Fibroblast of skin of back (primary cell): ENCODE measurements at places on chromosomes 12 and 14.
A peak's percentile ranks its signal among the peaks of the same experiment; 100 is the strongest.

GRCh38 chr14:103132381-103133209, 9.3 kb downstream of the TNFAIP2 start:
- DNase-seq, result peak; percentile 37

- peak; percentile 70 for DNase-seq
Measured at GRCh38 chr12:104480826-104481440, 24.2 kb downstream of the CHST11 start.

DNA sequence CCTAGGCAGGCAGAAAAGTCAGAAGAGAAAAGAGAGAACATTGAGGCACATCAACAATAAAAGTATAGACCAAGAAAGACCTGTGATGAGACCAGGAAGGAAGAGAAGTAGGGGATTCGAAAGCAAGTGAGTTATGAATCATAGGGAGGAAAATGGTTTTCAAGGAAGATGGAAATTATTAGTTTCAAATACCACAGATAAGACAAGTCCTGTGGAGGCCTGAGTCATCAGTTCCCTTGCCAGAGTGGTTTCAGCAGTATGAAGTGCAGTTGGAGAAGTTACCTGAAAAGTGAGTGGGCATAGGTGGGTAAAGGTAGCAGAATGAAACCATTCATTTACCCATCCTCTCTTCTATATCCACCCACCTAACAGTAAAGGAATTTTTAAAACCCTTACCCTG, 25.2 kb upstream of the TSPAN8 start:
- peak; percentile 79 for DNase-seq

- DNase-seq, result peak; percentile 91
Measured at GRCh38 chr14:51873221-51873893, 12.9 kb downstream of the GNG2 start.

DNA sequence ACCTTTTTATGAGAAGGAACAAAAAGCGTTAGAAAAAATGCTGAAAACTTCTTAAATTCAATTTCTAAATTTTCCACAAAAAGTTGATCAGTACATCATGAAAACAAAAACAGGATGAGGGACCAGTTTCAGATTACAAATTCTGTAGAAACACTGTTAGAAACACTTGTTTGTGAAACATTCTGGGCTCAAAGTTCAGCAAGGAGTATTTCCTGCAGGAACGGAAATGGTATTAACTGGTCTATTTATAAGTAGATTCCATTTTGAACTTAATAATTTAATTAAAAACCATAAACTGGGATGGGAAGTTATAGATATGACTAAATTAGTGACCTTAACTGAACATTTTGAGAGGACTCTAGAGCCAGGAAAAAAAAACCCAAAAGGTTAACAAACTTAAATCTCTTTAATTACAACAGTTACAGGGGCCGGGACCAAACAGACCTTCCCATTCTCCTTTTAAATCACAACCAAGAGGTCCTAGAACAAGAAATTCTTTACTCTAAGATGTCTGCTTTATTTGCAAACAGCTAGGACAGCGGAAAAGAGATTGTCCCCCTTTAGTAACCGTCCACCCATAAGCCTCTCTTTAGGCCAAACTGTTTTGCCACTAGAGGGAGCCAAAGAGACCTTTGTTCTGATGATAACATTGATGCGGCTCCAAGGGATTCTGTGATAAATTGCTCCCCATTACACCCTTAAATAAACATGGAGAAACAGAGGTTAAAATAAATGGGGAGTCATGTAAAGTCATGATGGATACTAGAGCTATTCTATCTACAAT, 69.0 kb upstream of the RERGL start:
- peak; percentile 49 for DNase-seq

DNA sequence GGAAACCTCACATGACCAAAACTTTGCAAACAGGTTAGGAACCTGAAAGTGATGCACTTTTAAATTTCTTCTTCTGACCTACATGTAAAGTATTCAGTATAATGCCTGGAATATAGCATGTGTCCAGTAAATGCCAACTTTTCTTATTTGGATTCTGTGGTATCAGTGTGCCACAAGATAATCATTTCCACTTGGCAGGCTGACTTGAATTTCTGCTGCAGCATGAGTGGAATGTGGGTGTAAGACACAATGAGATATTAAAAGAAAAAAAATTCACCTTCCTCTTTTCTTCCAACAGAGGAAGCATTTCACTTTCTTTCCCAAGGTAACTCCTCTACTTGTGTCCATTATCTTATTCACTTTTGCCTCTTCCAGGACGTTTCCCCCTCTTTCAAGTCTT, 141.9 kb upstream of the PRKD1 start:
- no peak for DNase-seq

DNA sequence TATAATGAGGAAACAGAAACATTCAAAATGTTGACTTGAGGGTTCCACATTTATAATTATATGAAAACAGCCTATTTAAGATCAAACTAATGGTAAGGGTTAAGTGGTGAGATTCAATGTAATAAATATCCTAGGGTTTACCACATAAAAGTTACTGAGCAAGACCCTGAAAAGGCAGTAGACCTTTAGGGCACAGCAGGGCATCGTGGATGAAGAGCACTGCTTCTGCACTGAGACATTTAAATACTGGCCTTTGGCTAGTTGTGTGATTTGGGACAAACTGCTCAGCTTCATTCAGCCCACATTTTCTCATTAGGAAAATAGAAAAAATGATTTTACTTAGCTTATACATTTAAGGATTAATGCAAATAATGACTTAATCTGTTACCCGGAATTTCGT, 42.0 kb downstream of the CNTN1 start:
- no peak for DNase-seq

- DNase-seq, result no peak
Measured at GRCh38 chr12:34597548-34598351, 575.5 kb downstream of the ALG10 start.

GRCh38 chr12:98752726-98753125, 107.6 kb downstream of the APAF1 start:
- peak; percentile 82 for DNase-seq

DNA sequence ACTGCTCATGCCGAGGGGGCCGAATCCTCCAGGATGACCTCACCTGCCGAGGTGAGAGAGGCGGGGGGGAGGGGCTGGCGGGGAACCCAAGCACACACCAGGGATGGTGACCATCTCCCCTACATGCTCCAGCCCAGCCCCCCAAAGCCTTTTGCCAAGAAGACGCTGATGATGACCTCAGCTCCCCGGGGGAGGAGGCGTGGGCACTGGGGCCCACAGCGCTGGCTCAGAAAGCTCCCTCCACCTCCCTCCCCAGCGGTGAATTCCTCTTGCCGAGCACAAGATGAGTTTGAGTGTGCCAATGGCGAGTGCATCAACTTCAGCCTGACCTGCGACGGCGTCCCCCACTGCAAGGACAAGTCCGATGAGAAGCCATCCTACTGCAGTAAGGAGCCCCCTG, 23.7 kb upstream of the NXPH4 start:
- DNase-seq, result no peak

GRCh38 chr12:118190266-118190665, 54.3 kb downstream of the PEBP1 start:
- DNase-seq, result peak; percentile 33

- DNase-seq, result no peak
Measured at GRCh38 chr12:79482323-79482722, 208.4 kb downstream of the PAWR start.

DNA sequence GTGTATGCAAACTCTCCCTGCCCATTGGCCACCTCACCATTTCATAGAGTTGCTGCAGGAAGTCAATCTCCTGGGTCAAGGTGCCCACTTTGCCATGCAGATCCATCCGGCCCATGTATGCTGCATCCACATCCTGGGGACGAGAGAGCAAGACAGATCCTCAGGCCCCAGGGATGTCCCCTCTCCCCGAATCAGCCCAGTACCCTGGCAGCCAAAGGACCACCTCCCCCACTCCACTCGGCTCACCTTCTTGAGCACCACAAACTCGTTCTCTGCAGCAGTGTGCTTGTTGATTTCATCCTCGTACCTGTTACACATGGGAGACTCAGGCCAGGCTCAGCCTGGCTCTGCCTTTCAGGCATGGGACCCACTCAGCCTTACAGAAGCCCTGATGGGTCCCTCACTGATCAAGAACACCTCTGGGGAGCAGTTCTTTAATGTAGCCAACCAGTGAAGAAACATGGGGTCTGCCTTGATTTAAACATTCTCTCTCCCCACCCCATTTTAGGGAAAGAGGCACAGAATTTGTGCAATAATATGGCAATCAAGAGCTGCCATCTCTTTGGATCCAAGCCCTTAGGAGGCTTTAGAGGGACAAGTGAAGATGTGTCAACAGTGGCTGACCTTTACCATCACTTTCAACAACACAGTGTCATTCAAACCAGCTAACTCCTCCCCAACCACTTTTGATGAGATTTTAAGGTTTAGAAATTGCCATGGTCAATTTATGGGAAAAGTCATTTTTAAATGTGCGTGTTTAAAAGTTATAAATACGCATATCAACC, 3.9 kb downstream of the KRT79 start:
- DNase-seq, result no peak

DNA sequence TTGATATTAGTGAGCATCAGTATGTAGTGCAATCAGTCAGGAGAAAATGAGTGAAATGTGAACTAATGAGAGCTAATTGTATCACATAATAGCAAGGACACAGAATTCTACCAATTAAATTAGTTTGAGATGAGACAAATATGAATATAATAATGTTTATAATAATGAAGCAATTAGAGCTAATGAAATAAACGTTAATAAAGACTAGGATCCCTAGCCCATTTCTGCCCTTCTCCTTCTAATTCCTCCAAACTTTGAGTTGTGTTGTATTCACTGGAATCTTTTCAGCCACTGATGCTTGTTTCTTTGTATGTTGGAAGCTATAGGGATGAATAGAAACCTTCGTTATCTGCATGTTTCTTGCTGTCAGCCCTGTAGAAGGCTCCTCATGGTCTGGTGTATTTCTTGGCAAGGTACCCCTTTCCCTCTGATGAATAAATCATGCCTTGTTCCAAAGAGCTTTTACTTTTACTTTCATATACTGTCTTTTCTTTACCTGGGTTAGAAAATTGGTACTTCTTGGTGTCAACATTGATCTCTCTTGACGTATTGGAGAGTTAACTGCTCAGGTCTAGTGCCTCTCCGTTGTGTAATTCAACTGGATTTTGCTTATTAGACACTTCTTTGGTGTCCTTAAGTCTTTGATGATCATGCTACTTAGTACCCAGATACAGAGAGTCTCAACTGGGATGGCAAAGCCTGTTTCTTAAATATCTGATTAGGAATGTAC, 154.8 kb downstream of the PTCSC3 start:
- no peak for DNase-seq

DNA sequence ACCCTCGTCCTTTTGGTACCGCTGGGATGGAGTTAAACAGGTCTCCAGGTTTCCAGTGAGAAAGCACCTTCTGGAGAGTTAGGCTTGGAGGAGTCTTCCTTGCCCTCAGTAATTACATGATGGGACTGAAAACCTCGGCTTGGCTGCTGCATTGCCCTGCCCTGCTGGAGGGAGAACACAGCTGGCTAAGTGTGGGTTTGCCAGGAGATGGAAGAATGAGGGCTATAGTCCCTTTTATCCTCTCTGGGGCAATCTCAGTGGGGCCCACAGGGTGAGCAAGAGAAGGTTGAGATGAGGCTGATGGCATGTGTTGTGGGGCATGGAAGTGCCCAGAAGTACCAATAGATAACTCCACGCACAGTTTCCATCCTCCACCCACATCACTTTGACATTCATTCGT, 23.2 kb upstream of the MEG3 start:
- no peak for DNase-seq

DNA sequence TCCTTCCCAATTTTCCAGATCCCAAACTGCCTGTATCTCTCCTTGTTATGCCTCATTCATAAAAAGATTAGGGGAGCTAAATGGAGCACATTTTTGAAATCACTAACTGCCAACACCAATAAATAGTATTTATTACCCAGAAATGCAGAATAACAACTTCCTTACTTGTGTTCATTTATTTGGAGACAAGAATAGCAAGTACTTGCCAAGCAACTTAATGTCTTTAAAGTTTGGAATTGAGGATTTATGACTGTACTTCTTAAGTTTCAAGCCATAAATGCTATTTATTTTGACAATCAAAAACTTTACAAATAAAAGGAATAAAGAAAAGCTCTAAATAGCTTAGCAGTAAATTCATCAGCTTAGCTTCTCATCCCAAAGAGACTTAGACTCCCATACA, 626.1 kb upstream of the NOVA1 start:
- no peak for DNase-seq

- no peak for DNase-seq
Measured at GRCh38 chr14:91829511-91829910, 37.8 kb downstream of the TC2N start.

DNA sequence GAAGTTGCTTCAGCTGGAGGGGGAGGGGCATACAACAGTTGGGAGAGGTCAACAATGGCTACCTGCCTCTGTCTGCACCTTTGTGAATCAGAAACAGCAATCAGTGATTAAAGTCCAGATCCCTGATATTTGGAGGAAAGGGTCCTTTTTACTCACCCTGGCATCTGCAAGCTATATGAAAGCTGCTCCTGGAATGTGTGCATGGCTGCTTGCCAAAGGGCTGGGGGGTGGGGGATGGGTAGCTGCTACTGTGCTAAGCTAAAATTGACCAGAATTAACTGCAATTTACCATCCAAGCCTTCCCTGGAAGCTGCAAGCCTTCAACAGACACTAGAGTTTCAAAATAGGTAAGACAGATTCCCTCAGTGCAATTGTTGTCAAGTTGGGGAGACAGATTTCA, 13.5 kb upstream of the GTF2A1 start:
- DNase-seq, result peak; percentile 27

- no peak for DNase-seq
Measured at GRCh38 chr14:105299654-105300541, 903 bp downstream of the BRF1 start.

DNA sequence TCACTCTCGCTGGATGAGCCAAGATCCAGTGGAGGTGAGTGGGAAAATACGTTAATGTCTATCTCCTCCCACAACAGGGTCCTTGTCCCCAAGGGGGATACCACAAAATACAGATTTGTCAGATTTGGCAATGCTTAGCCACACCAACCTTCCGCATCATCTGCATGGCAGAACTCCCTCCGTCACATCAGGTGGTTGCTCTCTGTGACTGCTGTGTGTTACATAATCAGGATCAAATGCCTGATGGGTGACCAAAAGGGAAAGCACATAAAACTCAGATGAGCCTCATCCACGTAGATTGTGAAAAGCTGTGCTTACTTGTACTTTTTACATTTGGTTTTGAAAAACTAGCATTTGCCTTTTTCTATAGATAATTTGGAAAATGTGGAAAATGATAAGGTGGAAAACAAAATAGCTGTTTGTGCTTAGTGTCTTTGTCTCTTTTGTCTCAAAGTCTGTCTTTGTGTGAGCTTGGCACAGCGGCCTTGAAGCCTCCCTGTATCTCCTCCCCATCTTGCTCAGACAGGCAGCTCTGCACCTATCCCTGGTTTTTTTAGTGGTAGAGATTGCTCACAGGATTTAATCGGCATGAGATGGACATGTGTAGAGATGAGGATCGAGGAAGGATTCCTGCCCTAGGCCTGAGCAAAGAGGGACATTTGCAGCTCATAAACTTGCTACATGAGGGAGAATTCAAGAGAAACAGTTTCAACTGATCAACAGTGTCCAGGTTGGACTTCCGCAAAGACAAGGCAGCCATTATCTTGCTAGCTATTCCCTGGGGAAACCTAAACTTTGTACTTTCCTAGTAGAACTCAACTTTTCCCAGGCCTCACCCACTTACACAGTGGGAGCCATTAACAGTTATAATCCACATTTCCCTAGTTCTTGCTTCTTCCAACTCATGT, 3.6 kb upstream of the FGF6 start:
- DNase-seq, result no peak
